ENCODE measurements at places on chromosomes 12 and 14. TPM values are rescaled to one million over a fixed set of nuclear protein-coding genes. Genes with fewer than 3 reads are reported as not detected.

GRCh38 chr14:24253936-24254335 is 9.0 kb downstream of the TGM1 start:
- DNase-seq = no peak

GRCh38 chr14:28121512-28122297 is 644.9 kb upstream of the FOXG1 start:
- no peak for DNase-seq

DNA sequence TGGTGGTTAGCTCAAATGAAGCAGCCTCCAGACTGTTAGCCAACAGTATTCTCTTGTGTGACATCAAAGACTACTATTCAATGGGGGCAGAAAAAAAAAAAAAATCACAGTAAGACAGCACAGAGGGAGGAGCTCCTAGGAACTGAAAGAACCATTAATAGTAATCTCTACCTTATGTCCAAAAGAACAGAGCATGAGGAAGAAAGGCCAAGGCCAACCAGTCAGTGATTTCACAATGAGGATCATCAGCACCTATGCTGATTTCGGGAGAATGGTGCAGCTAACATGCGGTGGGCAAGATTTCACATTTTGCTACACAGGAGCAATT is 66.3 kb upstream of the SOX5 start:
- no peak for DNase-seq

- DNase-seq = peak; percentile 15
Measured at GRCh38 chr14:104393199-104393897, 186.2 kb upstream of the C14orf180 start.

TCTN2 gene
- 3.6 TPM for total RNA-seq

GLIPR1L2 gene
- 0.35 TPM for total RNA-seq

- DNase-seq = no peak
Measured at GRCh38 chr12:23502259-23502658, 447.2 kb downstream of the SOX5 start.

DNA sequence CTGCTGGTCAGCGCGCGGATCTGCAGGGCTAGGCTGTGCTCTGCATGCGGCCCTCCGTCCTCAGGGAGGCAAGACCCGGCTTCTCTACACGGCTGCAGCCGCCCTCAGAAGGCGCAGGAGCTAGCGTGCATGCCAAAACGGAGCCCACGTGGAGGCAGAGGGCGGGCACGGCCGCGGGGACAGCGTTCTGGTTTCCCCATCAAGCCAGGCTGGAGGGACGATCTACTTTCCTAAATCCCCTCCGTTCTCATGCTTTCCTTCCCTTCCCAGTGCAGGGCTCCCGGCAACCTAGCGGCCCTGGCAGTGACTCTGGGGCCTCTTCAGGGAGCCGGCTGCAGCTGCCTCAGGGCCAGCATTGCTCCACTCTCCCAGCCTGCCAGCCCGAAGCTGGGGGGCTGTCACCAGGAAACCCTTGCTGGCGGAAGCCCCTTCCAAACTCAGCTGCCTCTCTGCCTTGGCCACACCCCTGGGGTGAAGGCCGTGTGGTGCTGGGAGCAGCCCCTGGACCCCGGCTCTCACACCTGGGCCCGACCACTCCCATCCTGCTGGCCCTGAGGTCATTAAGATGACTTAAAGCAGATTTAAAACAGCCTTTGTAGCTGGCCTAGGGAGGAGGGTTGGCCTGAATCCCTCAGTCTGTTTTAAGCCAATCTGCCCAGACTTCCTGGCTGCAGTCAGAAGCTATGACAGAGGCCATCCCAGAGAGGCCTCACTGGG is 9.2 kb upstream of the GOLGA3 start:
- DNase-seq = no peak

- no peak for DNase-seq
Measured at GRCh38 chr14:93725002-93725582, 63.2 kb downstream of the PRIMA1 start.

GRCh38 chr12:117277875-117278274 is 83.6 kb downstream of the NOS1 start:
- no peak for DNase-seq

DYRK2 gene
- total RNA-seq = 49.5 TPM

GRCh38 chr14:104009297-104009696 is 67.0 kb upstream of the RD3L start:
- no peak for DNase-seq

NEUROD4 gene
- total RNA-seq = not detected

- DNase-seq = no peak
Measured at GRCh38 chr12:100860611-100861010, 66.0 kb downstream of the ANO4 start.

GRCh38 chr14:55722054-55722453 is 142.0 kb downstream of the KTN1 start:
- no peak for DNase-seq

DNA sequence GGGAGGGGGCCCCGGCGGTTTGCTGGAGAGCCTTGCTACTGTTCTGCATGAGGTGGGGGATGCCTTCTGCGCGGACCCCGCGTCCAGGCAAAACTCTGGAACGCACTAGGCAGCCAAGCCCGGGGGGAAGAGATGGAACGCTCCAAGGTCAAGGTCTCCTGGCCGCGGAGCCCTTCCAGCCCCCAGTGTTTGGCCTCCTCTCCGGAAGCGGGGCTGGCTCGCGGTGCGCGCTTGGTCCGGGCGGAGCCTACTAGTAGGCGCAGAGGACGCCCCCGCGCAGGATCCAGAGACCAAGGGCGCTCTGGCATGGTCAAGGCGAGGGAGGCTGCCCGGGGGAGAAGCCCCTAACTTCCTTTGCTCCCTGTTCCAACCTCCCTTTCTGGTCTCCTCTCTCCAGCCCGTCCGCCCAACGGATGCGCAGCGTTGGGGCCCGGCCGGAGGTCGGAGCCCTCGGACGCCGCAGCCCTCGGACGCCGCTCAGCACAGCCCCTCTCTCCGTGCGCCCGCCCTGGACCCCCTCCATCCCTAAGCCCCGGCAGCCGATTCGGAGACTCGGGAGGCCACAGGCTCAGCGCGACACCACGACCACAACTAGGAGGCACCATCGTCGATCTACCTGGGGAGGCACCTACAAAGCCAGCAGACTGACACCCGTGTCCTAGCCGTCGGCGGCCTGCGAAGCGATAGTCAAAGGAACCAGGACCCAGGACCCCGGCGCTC is 669 bp upstream of the KCNK13 start:
- peak; percentile 22 for DNase-seq

GRCh38 chr12:49615725-49616124 is 7.6 kb upstream of the PRPF40B start:
- no peak for DNase-seq

ATXN3 gene
- 30.5 TPM for total RNA-seq

GRCh38 chr14:99350751-99351150 is 78.8 kb upstream of the BCL11B start:
- no peak for DNase-seq

KCNC2 gene
- not detected for total RNA-seq

DNA sequence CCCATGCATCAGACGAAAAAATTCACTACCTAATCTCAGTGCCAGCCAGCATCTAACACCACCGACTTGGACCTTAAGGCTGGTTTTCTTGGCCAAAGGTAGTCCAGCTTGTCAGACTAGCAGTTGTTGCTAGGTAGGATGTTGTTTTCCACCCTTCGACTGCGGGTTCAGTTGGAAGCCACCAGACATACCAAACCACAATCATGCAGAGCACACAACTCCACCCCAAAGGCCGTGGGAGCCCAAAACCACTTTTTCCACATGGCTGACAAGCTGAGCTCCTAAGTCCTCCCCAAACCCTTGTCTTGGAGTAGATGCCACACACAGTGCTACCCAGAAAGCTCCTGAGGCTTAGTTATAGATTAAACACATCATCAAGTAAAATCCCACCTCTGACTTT is 46.8 kb downstream of the LRIG3 start:
- DNase-seq = no peak

DBX2 gene
- total RNA-seq = not detected

DNA sequence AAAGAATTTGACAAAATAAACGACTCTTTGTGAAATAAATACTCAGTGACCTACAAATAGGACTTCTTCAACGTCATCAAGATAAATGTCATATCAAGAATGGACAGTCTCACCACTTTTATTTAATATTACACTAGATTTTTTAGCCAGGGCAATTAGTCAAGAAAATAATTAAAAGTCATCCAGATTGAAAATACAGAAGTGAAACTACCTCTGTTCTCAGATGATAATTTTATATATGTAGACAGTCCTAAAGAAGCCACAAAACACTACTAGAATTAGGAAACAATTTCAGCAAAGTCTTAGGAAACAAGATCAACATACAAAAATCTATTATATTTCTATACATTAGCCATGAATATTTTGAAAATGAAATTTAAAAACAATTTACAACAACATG is 689.6 kb upstream of the SEL1L start:
- no peak for DNase-seq

DNA sequence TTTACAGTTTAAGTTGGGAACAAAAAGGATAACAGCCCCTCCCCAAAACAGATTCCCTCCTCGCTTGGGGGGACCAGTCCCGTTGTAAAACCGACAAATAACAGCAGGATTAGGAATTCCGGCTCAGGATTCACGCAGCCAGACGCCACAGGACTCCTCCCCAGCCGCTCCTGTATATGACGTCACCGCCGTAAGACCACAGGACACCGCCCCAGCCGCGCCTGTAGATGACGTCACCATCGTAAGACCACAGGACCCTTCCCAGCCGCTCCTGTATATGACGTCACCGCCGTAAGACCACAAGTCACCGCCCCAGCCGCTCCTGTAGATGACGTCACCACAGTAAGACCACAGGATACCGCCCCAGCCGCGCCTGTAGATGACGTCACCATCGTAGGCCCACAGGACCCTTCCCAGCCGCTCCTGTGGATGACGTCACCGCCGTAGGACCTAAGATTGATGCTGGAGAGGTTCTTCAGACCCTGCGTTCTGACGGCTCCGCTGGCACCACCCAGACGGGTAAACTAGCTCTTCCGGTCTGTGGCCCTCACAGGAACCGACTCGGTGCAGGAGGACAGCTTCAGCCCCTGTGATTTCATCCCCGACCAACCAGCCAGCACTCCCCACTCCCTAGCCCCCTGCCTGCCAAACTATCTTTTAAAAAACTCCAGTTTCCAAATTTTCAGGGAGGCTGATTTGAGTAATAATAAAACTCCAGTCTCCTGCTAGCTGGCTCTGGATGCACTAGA is 43.9 kb upstream of the FBRSL1 start:
- DNase-seq = peak; percentile 69

GRCh38 chr12:68119724-68120211 is 39.8 kb downstream of the IFNG start:
- peak; percentile 78 for DNase-seq

MYL2 gene
- total RNA-seq = not detected

NAB2 gene
- total RNA-seq = 8.7 TPM

DNA sequence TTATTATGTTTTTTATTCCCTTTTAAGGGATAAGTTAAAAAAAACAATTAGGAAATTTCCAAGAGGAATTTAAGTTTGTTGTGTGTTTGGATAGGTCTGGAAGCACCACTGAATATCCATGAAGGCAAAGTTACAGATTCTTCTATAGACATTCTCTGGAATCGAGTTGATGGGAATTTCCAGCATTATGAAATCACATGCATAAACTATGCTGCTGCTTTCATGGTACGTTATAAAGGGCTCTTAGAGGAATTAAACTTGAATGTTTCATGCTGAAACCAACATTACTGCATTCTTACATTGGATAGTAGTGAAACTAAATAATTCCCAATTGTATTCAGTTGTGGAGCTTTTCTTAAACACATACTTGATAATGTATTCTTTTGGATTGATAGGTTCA is 21.5 kb upstream of the PTPRQ start:
- DNase-seq = no peak

- DNase-seq = no peak
Measured at GRCh38 chr12:63792338-63792737, 12.6 kb downstream of the RXYLT1 start.

DNA sequence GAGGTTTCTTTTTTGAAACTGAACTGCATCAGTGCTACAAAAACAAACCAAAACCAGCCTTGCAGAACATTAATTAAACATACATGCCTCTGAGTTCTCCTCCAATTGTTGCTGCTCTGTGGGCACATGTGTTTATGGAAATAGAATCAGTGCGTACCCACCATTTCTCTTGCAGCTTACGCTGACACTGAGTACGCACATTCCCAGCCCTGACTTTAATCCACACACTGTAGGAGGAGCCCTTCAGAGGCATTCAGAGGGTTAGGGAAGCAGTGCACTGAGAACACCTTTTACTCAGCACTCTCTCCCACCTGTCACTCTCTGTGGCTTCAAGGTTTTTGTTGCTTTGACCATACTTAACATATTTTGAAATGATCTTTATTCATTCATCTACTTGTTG is 250.5 kb upstream of the PWP1 start:
- no peak for DNase-seq

E2F7 gene
- total RNA-seq = 14.2 TPM
